GM23338 (cell line): ENCODE measurements at places on chromosomes 5 and 9. TPM values are rescaled to one million over a fixed set of nuclear protein-coding genes. Genes with fewer than 3 reads are reported as not detected.
A peak's percentile ranks its signal among the peaks of the same experiment; 100 is the strongest.

DNA sequence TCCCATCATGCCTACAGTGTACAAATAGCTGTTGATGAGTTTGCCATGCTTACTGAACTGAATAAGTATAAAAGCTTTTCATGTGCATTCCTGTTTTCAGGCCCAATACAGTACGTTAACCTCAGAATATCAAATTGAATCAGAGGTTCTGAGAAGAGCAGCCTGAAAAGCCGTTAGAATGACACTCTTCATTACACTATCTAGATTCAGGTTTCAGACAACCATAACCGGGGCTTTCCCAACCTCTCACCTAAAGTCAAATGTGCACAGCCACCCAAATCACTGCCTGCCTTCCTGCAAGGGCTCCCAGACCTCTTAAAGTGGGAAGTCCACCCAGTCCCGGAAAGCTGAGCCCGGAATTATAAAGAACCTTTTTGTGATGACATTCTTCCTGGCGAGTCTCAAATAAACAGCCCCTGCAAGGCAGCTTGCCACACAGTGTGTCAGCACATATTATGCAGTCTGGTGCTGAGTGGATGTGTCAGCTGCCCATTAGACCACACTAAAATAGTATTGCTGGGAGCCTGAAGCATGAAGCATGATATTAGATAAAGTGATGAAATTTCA is 245.8 kb downstream of the TLE4 start:
- no peaks in the 10 kb centered on the region for H3K36me3 ChIP-seq
- no peaks in the 10 kb centered on the region for H3K27me3 ChIP-seq
- H3K27ac ChIP-seq = peak overlapping the region; percentile 73
- H3K4me3 ChIP-seq = no peak overlapping the region

GRCh38 chr9:132461281-132461896 is 51.4 kb downstream of the CFAP77 start:
- H3K36me3 ChIP-seq = no peaks in the 10 kb centered on the region
- H3K27me3 ChIP-seq = no peaks in the 10 kb centered on the region
- no peak for DNase-seq

- no peak overlapping the region for H3K27ac ChIP-seq
- no peaks in the 10 kb centered on the region for H3K36me3 ChIP-seq
- no peak overlapping the region for H3K4me3 ChIP-seq
These were observed 165.3 kb upstream of the FBXL7 start for GRCh38 chr5:15334551-15335266.

DNA sequence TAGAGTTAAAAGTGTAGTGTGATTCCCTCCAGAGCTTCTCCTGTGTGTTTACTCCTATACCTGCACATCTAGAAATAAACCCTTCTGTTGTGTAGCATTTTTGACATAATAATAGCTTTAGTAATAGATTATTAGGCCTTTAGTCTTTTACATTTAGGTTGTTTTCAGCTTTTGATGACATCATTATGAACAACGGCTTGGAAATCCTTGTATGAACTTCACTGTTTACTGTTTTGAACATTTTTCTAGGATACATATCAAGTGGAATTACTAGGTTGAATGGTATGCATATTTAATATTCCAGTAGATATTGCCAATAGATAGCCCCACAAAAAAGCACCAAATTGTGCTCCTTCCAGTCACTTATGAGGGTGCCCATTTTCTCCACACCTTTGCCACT is 174.0 kb downstream of the ARHGAP26 start:
- H3K27me3 ChIP-seq = no peaks in the 10 kb centered on the region
- H3K4me3 ChIP-seq = no peak overlapping the region
- H3K27ac ChIP-seq = no peak overlapping the region
- no peaks in the 10 kb centered on the region for H3K36me3 ChIP-seq

GRCh38 chr5:40333459-40334241 is 346.1 kb upstream of the PTGER4 start:
- no peak overlapping the region for H3K27ac ChIP-seq
- no peaks in the 10 kb centered on the region for H3K36me3 ChIP-seq
- H3K4me3 ChIP-seq = no peak overlapping the region
- H3K27me3 ChIP-seq = no peaks in the 10 kb centered on the region
- H3K4me1 ChIP-seq = no peaks in the 10 kb centered on the region
- DNase-seq = no peak

GRCh38 chr5:33934176-33934575 is 2.0 kb upstream of the RXFP3 start:
- H3K27ac ChIP-seq = no peak overlapping the region
- peaks cover 29% of the 10 kb centered on the region for H3K4me1 ChIP-seq
- H3K36me3 ChIP-seq = no peaks in the 10 kb centered on the region
- H3K4me3 ChIP-seq = no peak overlapping the region
- no peak for DNase-seq

DNA sequence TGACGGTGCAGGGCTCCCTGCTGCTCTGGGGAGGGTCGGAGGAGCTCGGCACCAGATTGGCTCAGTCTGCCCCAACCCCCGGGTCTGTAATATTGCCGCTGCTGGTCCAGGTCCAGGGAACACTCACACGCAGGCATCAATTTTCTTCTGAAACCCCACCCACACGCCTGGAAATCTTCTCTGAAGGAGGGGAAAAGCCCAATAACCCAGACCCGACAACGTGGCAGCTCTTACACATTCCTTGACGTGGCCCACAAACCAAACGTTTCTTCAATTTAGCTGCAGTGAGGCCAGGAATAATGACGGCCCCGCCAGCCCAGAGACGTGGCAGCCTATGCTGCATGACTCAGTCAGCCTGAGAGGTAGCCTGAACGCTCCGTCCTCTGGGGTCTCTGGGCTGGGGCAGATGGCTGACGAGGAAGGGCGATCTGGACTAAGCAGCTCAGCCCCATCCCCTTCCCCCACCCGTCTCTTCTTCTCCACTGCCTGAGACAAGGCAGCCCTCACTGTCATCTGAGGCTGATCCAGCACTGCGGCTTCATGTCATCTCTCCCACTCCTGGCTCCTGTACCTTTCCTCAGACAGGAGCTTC is 9.9 kb upstream of the SPARC start:
- H3K27ac ChIP-seq = no peak overlapping the region
- peak; percentile 46 for DNase-seq
- peaks cover 18% of the 10 kb centered on the region for H3K4me1 ChIP-seq
- no peaks in the 10 kb centered on the region for H3K27me3 ChIP-seq

DNA sequence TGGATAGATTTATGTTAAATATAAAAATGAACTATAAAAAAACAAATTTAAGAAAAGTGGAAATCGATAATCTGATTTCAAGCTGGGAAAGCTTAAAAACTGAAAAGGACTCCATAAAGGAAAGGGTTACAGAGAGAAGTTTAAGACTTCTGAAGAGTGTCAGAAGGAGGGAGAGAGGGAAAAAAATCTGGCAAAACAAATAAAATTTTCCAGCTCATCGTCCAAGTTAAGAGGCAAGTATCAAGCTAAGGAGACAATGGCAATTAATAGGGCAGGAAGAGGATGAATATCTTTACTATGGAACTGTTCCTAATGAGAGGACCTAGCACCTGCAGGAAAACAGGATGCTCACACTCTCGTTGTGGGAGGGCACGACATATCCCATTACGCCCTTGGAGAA is 20.5 kb upstream of the HEXB start:
- DNase-seq = no peak
- no peaks in the 10 kb centered on the region for H3K36me3 ChIP-seq
- no peak overlapping the region for H3K27ac ChIP-seq
- H3K27me3 ChIP-seq = no peaks in the 10 kb centered on the region
- no peaks in the 10 kb centered on the region for H3K4me1 ChIP-seq
- no peak overlapping the region for H3K4me3 ChIP-seq

DNA sequence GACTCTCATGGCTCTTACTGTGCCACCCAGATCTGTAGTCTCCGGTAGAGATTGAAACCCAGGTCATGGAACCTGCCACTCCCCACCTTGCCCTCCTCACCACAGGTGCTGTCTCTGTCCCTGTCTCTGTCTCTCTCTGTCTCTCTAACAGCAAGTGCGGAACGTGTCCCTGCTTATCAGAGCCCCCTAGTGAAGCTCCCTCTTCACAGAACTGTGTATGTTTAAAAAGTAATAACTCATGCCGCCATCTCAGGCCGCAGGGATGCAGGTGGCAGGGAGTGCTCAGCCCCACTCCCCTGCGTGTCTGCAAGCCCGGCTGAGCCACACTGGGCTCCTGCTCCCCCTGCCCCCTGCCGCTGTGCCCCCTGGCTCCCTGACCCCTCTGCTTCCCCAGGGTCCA is 43.8 kb downstream of the UNC5A start:
- no peak for DNase-seq
- H3K4me1 ChIP-seq = no peaks in the 10 kb centered on the region
- H3K27ac ChIP-seq = no peak overlapping the region
- no peaks in the 10 kb centered on the region for H3K36me3 ChIP-seq

DNA sequence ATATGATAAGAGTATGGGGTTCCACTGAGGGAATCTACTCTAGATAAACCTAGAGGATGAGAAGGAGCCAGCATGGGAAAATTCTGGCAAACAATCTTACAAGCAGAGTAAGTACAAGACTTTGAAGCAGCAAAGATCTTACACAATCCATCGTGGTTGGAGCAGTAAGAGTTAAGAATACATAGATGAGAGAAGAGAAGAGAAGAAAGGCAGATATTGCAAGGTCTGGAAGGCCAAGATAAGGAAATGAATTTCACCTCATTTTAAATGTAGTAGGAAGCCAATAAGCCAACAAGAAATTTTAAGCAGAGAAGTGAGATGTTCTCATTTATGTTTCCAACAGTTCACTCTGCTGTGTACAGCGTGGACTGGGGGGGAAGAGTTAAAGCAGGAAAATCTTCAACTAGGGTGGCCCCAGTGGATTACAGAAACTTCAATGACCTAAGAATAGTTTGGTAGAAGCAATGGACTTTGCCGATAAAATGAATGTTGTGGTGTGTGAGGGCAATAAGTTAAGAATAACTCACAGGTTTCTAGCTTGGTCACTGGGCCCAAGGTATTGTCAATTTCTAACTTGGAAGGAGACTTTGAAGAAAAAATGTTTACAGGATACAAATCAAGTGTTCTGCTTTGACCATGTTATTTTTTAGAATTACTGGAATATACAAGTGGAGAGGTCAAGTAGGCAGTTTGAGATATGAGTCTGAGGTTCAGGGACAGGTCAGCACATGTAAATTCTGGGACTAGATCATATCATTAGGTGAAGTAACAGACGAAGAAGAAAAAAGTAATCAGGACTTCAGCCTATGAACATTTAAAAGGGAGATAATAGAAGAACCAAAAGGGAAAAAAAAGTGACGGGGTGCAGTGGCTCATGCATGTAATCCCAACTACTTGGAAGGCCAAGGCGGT is 12.1 kb upstream of the ISOC1 start:
- no peak overlapping the region for H3K4me3 ChIP-seq
- DNase-seq = no peak
- H3K27ac ChIP-seq = no peak overlapping the region

- peaks cover 3% of the 10 kb centered on the region; the same call in 1 of the 2 replicates for H3K4me1 ChIP-seq
- H3K27ac ChIP-seq = peak overlapping the region; percentile 93
- DNase-seq = peak; percentile 91
- 0 out of 2 replicates have a peak, but pooled peaks cover 3% of the 10 kb centered on the region for H3K36me3 ChIP-seq
- no peaks in the 10 kb centered on the region for H3K27me3 ChIP-seq
These were observed 17.4 kb upstream of the ENTREP1 start for GRCh38 chr9:69307446-69308205.

- H3K36me3 ChIP-seq = no peaks in the 10 kb centered on the region
- no peak overlapping the region for H3K27ac ChIP-seq
- H3K4me3 ChIP-seq = no peak overlapping the region
- no peak for DNase-seq
- no peaks in the 10 kb centered on the region for H3K4me1 ChIP-seq
These were observed 497.3 kb downstream of the MTRR start for GRCh38 chr5:8366266-8366665.

DNA sequence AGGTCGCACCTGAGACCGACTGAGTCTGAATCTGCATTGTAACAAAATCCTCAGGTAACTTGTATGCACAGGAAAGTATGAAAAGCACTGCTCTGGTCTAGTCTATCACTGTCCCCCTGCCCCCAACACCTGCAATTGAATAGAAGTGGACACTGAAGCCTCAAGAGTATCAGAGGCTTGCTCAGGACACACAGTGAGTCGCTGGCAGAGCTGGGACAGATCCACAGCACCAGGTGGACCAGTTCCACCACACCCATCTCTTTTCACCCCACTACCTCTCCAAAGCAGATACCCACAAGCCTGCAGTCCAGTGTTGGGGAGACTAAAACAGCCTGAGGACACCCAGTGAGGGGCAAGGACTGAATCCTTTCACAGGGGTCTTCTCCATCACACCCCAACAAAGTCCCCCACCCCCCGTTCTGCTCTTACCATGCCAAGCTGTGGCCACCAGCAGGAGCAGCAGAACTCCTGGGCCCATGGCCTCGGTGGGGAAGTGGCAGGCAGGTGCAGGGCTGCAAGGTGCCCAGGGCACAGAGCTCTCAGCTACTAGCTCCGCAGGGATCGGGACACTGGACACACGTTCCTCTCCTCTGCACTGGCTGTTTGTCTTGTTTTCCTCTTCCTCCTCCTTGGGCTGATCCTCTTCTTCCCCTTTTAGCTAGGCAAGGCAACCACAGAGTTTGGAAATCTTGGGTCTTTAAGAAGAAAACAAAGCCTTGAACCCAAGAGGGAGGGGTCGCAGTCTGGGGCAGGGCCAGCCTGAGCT is at the start of gene CSF1R:
Gene CSF1R (minus strand): TSS at position 605 of the 766 bp plus-strand sequence. CDS start 127 bp downstream, at position 478.
- no peaks in the 10 kb centered on the region for H3K36me3 ChIP-seq
- DNase-seq = no peak
- H3K27ac ChIP-seq = no peak within 1 kb of the TSS
- H3K4me3 ChIP-seq = no peak within 1 kb of the TSS
- H3K4me1 ChIP-seq = peaks cover 12% of the 10 kb centered on the region
- H3K27me3 ChIP-seq = no peaks in the 10 kb centered on the region

GRCh38 chr9:123455187-123455586 is 99.2 kb downstream of the CRB2 start:
- H3K36me3 ChIP-seq = no peaks in the 10 kb centered on the region
- no peak overlapping the region for H3K4me3 ChIP-seq
- DNase-seq = no peak
- H3K27me3 ChIP-seq = no peaks in the 10 kb centered on the region
- H3K27ac ChIP-seq = no peak overlapping the region

DNA sequence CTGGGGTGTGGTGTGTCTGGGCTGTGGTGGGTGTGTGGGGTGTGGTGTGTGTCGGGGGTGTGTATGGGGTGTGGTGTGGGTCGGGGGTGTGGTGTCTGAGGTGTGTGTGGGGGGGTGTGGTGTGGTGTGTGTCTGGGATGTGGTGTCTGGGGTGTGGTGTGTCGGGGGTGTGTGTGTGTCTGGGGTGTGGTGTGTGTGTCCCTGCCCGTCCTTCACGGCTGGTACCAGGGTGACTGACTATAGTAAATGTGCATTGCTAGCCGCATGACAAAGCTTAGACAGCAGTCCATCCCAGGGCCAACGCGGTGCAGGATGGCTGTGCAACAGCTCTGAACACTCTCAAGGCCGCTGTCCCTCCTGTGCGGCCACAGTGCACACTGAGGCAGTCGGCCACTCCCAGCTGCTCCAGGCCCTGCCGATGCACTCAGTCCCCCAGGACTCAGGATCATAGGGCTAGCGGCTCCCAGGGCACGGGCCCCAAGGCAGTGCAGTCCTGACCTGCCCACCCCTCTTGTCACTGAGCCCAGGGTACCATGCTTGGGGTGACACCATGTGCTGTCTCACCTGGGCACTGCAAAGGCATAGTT is 54.0 kb downstream of the SECISBP2 start:
- no peak overlapping the region for H3K4me3 ChIP-seq
- no peaks in the 10 kb centered on the region for H3K27me3 ChIP-seq
- peaks cover 3% of the 10 kb centered on the region; the same call in 1 of the 2 replicates for H3K4me1 ChIP-seq
- H3K36me3 ChIP-seq = peaks cover 1% of the 10 kb centered on the region; the same call in 1 of the 2 replicates

ANKDD1B gene
- total RNA-seq = 0.73 TPM in 1 of 2 replicates, not detected in the other

IFNA13 gene
- not detected in 2 replicates for total RNA-seq

BTF3 gene
- total RNA-seq = 472 and 506 TPM in 2 replicates

JAKMIP2 gene
- total RNA-seq = 16.9 and 27.2 TPM in 2 replicates

MEIKIN gene
- total RNA-seq = not detected in 2 replicates
